Fibroblast of mammary gland (primary cell): ENCODE measurements at places on chromosomes 3 and 15.
A peak's percentile ranks its signal among the peaks of the same experiment; 100 is the strongest.

GRCh38 chr3:65338571-65338970 is 650.8 kb upstream of the ADAMTS9 start:
- peak; percentile 35 for DNase-seq

DNA sequence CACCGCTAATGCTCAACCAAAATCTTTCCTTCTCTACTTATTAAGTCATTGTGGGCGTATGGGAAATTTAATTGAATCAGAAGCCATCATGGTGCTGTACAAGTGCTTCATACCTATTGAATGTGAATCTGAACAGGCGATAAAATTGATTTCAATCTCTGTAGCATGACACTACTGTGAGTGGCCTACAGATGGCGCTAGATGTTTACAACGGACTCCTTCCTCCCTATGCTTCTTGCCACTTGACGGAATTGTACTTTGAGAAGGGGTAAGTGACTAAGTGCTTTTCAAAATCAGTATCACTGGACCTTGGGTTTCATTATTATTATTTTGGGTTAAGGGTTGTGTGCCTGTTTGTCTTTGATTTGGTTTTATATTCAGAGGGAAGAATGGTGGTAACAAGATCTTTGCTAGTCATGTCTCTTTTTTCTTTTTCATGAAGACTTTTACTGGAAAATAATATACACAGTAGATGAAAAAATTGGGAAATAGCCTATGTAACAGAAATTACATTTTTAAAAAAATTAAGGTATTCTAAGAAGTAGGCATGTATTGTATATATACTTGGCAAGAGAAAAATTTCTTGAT is 35.4 kb downstream of the ACP3 start:
- peak; percentile 79 for DNase-seq

DNA sequence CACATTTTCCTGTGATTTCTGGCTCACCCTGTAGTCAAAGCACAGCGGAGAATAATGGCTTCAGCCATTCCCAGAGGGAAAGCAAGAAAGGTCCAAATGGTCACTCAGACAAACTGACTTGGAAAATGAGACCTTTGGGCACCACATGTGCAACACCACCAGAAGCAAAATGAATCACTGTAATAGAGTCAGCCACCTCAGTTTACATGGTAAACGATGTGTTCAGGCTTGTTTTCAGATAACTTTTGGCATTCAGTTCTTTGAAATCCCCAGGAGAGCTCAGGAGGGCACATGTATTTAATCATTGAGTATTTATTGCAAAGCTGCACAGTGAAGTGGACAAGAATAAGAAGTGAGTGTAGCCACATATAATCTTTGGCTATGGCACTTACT is 38.4 kb upstream of the ALCAM start:
- DNase-seq: peak; percentile 34

DNA sequence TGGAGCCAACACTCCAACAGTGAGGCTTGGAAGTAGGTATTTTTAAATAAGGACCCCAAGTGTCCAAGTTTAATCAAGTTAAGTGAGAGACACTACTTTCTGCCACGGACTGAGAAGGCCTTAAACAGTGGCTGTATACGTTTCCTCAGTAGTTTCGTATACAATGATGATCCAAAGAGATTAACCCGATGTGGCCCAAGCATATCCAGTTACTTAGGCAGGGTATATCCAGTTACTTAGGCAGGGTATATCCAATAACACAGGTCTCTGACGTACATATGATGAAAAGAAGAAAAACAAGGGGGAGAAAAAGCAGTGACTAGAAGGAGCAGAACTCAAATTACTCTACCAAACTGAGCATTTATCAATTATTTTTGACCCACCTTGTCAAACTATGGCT is 591.4 kb downstream of the FOXP1 start:
- no peak for DNase-seq

GRCh38 chr3:146164071-146164470 is 3.1 kb upstream of the PLOD2 start:
- DNase-seq: peak; percentile 43
